ENCODE measurements at places on chromosomes 7 and 10.

- no peak for DNase-seq
Observed at GRCh38 chr10:22911889-22912762, 15.7 kb upstream of the ARMC3 start.

DNA sequence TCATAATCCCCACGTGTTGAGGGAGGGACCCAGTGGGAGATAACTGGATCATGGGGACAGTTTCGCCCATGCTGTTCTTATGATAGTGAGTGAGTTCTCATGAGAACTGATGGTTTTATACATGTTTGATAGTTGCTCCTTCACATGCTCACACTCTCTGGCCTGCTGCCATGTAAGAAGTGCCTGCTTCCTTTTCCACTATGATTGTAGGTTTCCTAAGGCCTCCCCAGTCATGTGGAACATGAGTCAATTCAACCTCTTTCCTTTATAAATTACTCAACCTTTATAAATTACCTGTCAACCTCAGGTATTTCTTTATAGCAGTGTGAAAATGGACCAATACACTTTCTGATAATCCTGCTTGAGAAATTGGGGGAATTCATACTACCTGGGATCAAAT, 80.2 kb downstream of the ZNF37A start:
- no peak for DNase-seq

- no peak for DNase-seq
Observed at GRCh38 chr7:26729150-26729775, 135.1 kb downstream of the SKAP2 start.

DNA sequence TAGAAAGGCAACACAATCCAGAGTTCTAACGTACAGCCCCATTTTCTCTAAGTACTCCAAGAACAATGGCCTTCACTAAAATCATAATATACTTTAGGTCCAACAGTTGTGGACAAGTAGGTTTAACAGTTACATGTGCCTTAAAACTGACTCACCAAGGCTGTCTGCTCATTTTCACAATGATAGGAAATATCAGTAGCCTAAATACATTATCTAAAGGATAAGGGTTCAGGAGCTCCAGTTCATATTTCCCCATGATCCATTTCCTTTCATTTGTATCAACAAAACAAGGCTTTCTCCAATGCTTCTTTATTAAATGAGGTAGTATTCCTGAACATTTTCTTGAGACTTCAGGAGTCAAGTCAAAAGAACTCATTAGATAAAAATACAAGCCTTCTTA, 164.0 kb downstream of the SLC25A13 start:
- DNase-seq = no peak

GRCh38 chr7:131231381-131232220, 96.1 kb upstream of the MKLN1 start:
- DNase-seq = peak; percentile 45

GRCh38 chr10:69382382-69383117, 34.2 kb downstream of the TACR2 start:
- DNase-seq = peak; percentile 89

DNA sequence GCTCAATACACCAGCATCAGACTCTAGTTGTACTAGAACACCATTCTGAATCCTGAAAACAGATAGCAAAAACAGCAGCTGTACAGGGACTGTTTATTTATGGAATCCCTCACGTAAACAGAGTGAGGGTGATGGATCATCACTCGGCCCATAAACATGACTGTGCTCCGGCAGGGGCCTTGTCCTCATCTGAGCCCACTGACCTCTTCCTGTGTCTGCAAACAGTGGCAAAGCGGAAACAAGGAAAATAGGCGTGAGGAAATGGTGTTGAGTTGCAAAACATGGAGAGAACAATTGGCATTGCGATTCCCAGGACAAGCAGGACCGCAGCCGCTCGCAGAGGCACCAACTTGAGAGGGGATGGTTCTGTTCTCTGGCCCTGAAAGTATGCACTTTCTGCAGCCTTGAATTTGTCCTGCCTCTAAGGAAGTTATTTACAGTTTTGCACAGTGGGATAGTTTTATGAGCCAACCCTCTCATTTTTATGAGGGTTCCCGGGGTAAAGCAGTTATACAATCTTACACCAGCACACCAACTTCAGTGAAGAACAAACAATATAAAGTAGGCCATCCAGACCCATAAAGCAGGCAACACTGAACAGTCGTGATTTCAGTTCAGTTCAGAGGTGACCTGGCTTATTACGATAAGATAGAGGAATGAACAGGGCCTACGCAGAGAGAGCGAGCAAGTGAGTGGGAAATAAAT, 248.0 kb upstream of the FZD8 start:
- DNase-seq = no peak

GRCh38 chr10:86436963-86437362, 70.4 kb upstream of the GRID1 start:
- no peak for DNase-seq

DNA sequence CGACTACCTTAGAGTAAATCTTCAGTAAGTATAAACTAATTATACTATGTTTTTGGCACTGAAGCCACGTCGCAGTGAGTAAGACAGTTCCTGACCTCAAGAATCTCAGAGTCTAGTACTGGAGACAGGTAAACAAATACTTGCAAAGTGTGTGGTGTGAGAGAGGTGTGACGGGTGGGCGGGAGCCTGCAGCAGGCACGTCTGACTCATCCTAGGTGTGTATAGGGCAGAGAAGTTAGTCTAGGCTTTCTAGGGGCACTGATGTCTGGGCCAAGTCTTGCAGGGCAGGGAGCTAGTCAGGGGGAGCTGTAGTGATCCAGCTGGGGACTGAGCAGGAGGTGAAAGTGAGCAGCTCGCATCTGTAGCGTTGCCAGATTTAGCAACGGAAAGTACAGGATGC, 35.9 kb upstream of the SFTPD start:
- no peak for DNase-seq

GRCh38 chr7:26035552-26035951, 116.4 kb upstream of the NFE2L3 start:
- DNase-seq = no peak

GRCh38 chr7:24914465-24914859, 65.5 kb downstream of the OSBPL3 start:
- DNase-seq = no peak

DNA sequence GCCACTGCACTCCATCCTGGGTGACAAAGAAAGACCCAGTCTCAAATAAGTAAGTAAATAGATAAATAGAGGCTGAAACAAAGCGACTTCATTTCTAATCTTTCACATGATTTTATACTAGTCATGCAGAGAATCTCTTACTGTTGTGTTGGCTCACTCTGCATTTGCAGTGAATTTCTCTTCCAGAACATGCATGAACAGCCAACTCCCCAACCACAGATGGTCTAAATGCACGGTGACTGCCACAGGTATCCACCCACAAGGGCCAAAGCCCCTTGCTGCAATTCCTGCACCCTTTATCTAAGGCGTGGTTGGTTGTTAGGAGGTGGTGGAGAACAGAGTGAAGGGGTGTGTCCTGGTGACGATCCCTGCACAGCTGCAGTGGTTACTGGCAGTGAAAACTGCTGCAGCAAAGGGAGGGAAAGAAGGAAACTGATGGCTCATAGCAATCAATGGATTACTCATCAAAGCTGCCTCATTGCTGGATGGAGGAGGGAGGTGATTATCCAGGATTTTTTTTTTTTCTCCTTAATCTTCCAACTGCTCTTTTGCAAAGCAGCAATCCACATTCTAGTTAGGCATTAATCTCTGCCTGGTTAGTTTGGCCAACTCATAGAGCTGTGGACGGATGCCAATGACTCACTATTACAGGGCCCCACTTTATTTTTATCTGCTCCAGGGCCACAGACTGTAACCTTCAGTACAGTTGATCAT, 50.6 kb downstream of the PRTFDC1 start:
- peak; percentile 90 for DNase-seq

- DNase-seq = peak; percentile 42
Observed at GRCh38 chr7:112452102-112452888, 2.0 kb downstream of the IFRD1 start.
